Common myeloid progenitor, CD34-positive (primary cell): ENCODE measurements at places on chromosomes 1 and 21.

GRCh38 chr21:16789636-16790035 is 723.2 kb upstream of the CXADR start:
- no peak for DNase-seq

DNA sequence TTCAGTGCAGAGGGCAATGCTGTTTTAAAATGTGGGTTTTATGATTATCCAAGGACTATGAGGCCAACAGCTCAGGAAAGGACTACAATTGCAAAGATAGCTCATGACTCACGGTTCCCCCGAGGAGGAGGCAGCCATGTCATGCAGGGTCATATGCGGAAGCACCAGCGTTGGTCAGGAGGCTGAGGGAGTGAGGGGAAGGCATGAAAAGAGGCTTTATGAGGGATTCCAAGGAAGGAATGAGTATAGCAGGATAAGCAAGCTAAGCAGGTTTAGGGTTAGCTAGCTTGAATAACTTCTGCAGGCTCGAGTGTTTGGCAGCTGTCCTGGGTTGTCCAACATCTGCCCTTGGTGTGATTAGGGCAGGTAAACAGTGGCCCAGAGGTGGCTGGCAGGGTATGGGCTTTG is 495.1 kb downstream of the SETD4 start:
- no peak for DNase-seq

DNA sequence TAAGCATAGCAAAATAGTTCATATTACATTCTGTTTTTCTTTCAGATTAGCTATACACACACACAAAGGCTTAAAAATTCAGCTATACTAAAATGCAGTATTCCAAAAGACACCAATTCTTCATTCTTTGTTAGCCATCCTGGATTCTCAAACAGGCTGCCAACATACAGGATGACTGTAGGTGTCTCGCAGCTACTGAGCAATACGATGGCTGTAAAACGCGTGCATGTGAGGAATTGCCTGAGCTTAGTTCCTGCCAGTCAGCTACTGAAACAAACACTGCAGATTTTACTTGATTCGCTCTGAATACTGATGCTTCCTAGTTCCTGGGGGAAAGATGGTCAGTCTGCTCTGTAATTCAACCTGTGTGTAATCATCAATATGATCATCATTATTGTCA is 24.7 kb upstream of the HMGN1 start:
- peak; percentile 50 for DNase-seq

DNA sequence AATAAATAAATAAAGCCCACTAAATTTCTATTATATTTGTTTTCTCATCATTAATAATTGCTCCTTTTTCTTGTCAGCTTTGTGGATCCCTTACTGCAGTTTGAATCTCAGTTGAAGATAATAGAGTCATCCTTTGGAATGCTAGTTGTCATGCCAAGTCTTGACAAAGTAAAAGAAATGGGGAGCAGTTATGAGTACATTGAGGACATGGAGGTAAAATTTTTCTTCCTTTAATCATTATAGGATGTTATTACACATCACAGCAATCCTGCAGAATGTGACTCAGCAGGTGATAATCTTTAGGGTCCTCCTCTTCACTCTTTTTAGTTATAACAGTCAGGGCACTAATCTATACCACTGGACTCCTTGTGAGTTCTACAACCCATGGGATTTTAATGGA is 24.1 kb downstream of the MROH9 start:
- DNase-seq, result no peak

DNA sequence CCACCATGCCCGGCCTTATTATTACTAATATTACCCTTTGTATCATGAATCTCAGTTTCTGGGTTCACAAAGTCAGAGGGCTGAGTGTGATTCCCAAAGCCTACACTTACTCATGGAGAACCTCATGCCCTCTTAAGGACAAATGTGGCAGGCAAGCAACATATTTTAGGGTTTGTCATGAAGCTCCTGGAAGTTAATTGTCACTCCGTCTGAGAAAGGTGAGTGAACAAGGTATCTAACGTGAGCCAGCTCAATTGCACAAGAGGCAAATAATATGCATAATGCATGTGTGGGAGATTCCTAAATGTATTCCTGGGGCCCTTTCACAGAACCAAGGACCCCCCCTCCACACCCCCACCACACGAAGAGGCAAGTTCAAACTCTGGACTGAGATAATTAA is 10.1 kb upstream of the TIAM1 start:
- no peak for DNase-seq

DNA sequence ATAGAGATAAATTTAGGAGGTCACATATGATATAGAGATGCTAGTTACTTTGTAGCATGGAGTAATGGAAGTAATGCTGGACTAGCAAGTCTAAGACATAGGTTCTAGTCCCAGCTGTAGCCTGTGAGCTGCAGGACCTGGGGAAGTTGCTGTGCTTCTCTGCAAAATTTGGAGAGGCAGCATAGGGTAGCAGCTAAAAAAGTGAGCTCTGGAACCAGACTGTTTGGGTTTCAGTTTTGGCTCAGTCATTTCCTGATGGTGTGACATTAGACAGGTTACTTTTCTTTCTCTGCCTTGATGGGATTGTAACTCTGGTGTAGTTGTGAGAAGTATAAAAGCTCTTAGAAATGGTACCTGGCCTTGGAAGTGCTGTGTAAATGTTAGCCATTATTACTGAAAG is 3.3 kb downstream of the METTL13 start:
- DNase-seq, result no peak

DNA sequence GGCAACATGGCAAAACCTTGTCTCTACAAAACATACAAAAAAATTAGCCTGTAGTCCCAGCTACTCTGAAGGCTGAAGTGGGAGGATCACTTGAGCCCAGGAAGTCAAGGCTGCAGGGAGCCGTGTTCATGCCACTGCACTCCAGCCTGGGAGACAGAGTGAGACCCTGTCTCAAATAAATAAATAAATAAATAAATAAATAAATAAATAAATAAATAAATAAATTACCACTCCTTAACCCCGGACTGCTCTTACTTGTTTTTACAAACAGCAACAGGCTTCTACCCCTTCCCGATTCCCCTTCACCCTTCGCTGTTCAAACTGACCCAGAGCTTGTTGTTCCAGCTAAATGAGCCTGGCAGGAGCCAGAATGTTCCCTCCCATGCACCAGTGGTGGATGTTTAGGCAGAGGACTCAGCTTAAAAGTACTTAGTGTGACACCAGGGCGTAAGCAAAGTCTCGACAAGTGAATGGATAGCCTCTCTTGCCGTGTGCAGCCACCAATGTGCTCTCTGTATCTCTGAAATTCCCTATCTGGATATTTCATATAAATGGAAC is 21.5 kb upstream of the PADI3 start:
- no peak for DNase-seq

DNA sequence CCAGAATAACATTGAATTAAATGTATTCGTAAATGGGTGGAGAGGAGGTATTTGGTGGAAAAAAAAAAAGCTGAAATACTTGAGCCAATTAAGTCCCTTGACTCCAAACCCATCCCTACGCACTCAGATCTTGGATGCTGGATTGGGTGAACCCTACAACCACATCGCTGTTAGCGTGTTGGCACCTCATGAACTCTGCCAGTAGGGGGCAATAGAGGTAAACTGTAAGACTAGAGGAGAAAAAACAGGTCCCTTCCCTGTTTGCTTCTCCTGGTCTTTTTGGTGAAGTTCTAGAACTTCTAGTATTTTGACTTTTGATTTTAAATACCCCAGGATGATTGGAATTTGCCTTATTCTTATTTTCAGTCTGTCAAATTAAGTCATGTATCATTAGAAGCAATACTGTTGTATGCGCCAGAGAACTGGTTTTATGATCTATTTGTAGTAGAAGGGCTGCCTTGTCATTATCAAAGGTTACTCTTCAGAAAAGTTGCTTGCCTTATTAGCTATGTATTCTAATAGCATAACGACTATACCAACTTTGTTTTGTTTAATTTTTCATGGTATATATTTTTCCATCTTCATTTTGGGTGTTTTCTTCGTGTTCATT is 1.9 kb upstream of the OR13G1 start:
- peak; percentile 90 for DNase-seq

GRCh38 chr1:40799351-40799867 is 15.8 kb downstream of the KCNQ4 start:
- DNase-seq, result no peak

- peak; percentile 27 for DNase-seq
These were observed 7.1 kb downstream of the RHBG start for GRCh38 chr1:156376146-156376545.

- no peak for DNase-seq
These were observed 54.7 kb upstream of the ZRANB2 start for GRCh38 chr1:71135571-71135970.

DNA sequence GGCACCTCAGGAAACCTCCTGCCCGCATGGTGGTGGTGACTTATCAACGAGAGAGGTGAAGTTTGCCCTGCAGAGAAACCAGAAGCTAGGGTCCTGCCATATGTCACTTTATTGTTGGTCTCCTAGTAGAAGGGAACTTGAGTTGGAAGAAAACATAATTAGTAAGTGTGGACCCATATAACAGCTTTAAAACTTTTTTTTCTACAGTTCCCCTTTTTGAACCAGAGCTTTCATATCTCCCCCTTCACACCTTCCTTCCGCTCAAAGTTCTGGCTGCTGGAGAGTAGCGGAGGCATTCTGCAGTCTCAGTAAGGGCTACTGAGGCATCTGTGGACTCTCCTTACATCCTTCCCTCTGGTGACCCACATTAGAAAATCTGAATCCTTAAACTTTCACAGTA is 48.9 kb downstream of the PHC2 start:
- peak; percentile 88 for DNase-seq

GRCh38 chr1:83918688-83919285 is 80.1 kb downstream of the TTLL7 start:
- peak; percentile 60 for DNase-seq

- peak; percentile 21 for DNase-seq
These were observed 217.7 kb downstream of the CRB1 start for GRCh38 chr1:197485790-197486189.

GRCh38 chr1:159890390-159890789 is 9.6 kb downstream of the CFAP45 start:
- DNase-seq, result no peak

- no peak for DNase-seq
These were observed 5.1 kb upstream of the HMGCS2 start for GRCh38 chr1:119773711-119774241.

GRCh38 chr1:216498277-216498676 is 75.0 kb upstream of the USH2A start:
- DNase-seq, result no peak

DNA sequence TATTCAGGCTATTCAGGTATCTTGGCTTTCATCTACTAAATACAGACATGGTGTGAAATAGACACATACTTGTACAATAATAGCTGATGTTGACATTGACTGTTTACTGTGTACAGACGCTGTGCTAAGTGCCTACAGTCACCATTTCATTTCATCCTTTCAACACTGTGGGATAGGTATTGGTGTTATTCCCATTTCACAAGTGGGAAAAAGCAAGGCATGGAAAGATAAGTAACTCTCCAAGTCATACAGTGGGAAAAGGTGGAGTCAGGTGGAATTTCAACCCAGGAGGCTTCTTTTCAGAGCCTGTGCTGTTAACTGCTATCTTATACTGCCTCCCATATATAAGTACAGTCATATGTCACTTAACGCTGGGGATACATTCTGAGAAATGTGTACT is 49.6 kb upstream of the ATP1A1 start:
- DNase-seq, result no peak

GRCh38 chr1:39969048-39969447 is 14.1 kb downstream of the MFSD2A start:
- DNase-seq, result no peak

GRCh38 chr1:177646757-177647730 is 322.8 kb downstream of the SEC16B start:
- DNase-seq, result no peak

GRCh38 chr21:42229676-42230075 is 10.7 kb downstream of the ABCG1 start:
- no peak for DNase-seq

- no peak for DNase-seq
These were observed 14.7 kb downstream of the KIAA1614 start for GRCh38 chr1:180927348-180927747.

- DNase-seq, result no peak
These were observed 127.2 kb downstream of the ZNF281 start for GRCh38 chr1:200282497-200283122.

DNA sequence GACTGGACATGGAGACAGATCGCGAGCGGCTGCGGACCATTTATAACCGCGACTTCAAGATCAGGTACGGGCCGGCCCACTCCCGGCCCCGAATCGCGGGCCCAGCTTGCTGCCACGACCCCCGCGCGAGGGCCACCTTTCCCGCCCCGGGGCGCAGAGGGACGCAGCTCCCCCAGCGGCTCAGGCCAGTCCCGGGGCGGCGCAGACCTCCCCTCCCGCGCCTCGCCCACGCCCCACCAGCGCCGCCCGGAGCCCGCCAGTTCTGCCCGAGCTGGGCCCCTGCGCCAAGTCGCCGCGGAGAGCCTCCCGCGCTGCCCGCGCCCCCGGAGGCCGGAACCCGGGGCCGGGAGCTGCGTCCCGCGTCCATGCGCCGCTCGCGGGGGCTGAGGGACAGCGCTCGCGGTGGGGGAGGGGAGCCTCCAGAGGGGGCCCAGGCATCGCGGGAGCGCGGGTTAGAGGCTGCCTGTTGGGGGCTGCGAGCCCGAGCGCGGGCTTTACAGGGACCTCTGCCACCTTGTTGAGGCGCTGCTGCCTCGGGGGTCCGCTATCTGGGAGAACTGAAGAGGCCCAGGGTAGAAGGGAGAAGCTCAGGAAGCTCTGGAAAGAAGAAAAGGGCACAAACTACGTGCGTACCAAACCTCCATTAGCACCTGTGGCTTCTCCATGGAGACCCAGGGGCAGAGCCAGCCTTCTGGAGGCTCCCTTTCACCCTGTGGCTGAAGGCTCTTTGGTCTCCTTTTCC is 698 bp downstream of the MOV10 start:
- DNase-seq, result peak; percentile 57

- no peak for DNase-seq
These were observed 118.0 kb downstream of the CAPN8 start for GRCh38 chr1:223547316-223548114.

DNA sequence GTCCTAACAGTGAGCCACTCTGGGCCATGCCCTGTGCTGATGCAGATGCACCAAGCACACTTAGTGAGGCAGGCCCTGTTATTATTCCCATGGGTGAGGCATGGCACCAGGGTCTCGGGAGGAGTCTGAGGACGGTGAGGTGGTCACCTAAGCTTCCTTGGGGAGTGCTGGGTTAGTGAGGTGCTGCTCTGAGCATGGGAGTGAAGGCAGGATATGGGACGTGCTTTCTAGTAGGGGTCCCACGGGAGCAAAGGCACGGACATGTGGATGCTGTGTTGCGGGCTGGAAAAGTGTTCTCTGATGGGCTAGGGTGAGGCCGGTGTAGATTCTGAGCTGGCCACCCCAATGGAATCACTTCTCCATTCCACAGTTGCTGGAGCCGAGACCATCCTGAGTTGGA is 77.5 kb upstream of the CSF3R start:
- no peak for DNase-seq

- DNase-seq, result peak; percentile 96
These were observed 859 bp upstream of the LRRC8B start for GRCh38 chr1:89523572-89524368.
